IPS DF 19.7 (cell line): ENCODE measurements at places on chromosomes 16 and 17.

- DNase-seq, result no peak
Measured at GRCh38 chr17:46883871-46884520, 32.6 kb downstream of the WNT9B start.

DNA sequence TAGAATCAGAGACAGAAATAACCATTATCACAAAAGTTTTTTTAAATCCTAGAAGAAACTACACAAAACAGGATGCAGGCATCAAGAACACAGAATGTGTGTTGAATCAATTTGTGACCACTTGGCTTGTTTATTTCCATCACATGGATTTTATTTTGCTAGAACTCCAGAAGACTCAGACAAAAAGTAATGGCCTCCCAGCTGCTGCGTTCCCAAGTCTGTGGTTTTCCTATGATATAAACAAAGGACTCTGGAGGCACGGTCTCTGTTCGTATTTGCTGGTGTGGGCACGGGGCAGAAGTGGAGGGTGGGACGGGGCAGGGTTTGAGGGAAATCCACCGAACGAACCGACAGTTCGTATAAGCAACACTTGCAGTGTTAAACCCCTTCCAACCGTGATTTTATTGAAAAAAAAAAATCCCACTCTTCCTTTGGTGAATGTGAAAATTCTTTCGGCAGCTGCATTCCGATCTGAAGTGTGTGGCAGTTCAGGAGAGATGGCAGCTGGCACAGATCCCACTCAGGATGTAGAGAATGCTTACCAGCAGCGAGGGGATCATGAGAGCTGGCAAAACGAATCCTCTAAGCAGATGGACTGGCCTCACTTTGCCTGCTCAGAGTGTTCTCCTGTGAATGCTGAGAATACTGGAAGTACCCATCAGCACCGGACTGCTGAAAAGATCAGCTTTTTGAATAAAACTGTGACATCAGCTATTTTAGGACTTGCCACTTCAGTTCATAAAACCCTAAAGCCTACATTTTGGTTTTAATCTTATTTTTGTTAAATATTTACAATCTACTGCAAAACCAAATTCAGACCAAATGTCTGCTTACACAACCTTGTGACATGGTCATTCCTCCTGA is 165.2 kb downstream of the VPS53 start:
- no peak for DNase-seq

- DNase-seq, result no peak
Measured at GRCh38 chr17:4771519-4772234, at the start of gene TM4SF5. TSS of gene TM4SF5 (plus strand) at chr17:4771886. CDS start at chr17:4771923, 37 bp downstream.

GRCh38 chr17:47975189-47975822 is 4.4 kb downstream of the CDK5RAP3 start:
- DNase-seq, result no peak
